ENCODE measurements at places on chromosomes 2 and 18.

- no peak for DNase-seq
These were observed 254.6 kb upstream of the SPRED2 start for GRCh38 chr2:65686928-65687521.

- DNase-seq: no peak
These were observed 1.1 kb upstream of the SNTG2 start for GRCh38 chr2:949384-950079.

- no peak for DNase-seq
These were observed 142.2 kb downstream of the DYSF start for GRCh38 chr2:71595569-71595968.

- DNase-seq: no peak
These were observed 152.6 kb upstream of the FSHR start for GRCh38 chr2:49306925-49307324.

GRCh38 chr2:233053928-233054784 is 6.0 kb upstream of the INPP5D start:
- peak; percentile 48 for DNase-seq

DNA sequence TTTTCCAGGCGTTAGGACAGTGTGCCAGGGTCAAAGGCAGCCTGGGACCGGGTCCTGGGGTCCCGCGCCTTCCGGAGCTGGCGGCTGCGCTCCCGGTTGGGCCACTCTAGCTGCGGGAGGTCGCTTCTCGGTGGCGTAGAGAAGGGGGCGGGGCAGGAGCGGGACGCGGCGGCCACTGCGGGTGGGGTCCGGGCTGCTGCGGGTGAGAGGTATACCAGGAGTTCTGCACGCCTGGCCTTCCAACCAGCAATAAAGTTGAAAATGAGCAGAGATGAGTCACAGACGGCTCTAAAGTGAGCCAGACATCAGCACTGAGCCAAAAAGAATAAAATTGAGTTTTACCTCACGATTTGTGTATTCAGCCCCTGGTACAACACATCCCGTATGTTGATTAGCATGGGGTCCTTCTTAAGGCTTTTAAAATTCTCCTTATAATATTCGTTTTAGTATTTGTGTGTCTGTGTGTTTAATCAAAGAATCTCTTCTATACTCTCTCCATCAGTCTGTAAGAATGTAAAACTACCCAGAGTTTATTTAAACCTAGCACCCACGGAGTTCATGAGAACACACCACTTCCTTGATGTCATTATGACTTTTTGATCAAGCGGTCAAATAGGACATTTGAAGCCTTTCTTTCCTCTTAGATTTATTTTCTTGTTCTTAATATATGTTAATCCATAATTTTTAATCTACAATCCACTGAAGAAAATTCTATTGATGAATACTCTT is at the start of gene C1GALT1C1L:
C1GALT1C1L (minus strand) TSS at position 108 of the 729 bp plus-strand sequence; CDS start at position 1, 107 bp downstream.
- DNase-seq: peak; percentile 64

DNA sequence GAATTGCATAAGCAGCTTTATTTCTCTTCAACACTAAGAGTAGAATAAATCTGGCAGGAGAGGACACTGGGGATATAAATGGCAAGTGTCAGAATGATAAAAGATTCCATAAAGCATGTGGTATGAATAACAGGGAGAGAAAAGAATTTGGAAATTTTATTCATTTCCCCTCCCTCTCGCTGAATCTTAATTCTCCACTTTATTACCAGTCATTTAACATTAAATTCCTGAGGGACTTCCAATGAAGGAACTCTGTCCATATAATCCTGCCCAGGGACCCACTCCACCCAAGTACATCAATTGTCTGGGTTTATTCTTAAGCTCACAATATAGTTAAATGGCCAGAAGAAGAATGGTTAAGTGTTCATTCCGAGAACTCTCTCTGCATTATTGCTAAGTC is 197.7 kb upstream of the MGAT5 start:
- DNase-seq: no peak

DNA sequence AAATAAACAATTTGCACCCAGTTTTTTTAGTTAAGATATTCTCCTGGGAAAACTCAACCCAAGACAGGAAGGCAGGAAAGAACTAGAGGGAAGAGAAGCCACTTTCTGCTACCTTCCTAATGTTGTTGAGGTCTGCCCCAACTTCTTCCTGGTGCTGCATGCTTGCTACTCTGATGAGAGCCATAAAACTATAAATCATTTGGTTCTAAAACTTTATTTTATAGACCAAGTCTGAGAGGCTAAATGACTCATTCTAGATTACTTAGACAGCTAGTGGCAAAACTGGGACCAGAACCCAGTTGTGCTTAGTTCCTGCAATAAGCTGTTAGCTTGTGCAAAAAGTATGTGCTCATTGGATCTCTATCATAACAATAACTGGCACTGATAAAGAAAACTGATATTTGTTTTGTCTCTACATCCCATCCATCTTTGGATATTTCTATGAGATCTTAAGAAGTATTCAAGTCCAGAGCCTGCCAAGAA is 344.9 kb upstream of the SLC14A2 start:
- no peak for DNase-seq

- DNase-seq: no peak
These were observed 16.6 kb downstream of the INPP5D start for GRCh38 chr2:233076749-233077148.

DNA sequence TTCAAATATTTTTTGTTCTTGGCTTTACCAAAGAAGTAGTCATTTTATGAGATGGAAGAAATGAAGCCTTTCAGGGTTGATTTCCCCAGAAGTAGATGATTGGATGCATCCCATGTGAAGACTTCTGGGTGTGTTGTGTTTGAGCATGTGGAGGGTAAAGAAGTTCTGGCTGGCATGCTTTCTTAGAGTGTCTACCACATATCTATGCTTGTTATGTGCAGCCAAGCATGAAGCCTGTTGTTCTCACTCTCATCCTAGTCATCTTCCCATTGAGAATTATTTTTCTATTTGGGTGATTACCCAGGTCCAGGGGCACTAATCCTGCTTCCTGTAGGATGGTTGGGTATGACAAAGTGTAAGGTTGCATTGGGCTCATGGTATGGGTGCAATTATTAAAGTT is 472.9 kb downstream of the PTPRM start:
- no peak for DNase-seq

GRCh38 chr2:128612628-128613027 is 294.0 kb upstream of the HS6ST1 start:
- DNase-seq: no peak

DNA sequence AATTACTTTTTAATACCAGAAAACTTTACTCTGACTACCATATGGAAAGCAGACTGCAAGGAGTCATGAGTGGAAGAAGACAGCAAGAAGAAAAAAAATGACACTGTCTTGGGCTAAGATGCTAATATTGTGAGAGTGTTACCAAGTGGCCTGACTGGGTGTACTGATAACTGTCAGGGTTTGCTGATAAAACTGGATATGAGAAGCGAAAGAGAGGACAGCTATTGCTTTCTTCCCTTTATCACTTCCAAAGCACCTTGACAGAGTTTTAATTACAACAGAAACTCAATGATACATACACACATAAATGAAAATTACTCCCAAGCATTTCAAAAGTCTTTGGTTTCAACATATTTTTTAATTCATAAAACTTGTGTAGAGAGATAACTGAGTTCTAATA is 368.5 kb downstream of the ZEB2 start:
- DNase-seq: no peak

DNA sequence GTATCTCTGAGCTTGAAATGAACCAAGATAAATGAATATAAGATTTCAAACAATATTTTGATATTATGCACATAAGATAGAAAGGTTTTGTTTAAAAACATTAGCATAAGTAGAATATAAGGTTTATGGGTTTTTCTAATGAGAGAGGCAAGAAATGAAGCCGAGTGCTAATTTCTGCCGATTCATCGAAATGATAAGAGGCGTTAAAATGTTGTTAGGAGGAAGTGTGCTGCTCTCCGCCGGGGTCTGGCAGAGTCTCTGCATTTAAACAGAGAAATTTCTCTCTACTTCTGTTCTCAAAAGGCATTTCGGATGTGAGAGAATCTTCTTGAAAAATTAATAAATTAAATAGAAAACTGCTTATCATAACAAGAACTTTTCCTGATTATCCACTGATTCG is 83.6 kb downstream of the MRPS9 start:
- no peak for DNase-seq

All from cardiac fibroblast (primary cell).